Activated B cell treated with CpG ODN at 0.5 μM for 24 hours (primary cell): ENCODE measurements at places on chromosomes 2 and 18.

DNA sequence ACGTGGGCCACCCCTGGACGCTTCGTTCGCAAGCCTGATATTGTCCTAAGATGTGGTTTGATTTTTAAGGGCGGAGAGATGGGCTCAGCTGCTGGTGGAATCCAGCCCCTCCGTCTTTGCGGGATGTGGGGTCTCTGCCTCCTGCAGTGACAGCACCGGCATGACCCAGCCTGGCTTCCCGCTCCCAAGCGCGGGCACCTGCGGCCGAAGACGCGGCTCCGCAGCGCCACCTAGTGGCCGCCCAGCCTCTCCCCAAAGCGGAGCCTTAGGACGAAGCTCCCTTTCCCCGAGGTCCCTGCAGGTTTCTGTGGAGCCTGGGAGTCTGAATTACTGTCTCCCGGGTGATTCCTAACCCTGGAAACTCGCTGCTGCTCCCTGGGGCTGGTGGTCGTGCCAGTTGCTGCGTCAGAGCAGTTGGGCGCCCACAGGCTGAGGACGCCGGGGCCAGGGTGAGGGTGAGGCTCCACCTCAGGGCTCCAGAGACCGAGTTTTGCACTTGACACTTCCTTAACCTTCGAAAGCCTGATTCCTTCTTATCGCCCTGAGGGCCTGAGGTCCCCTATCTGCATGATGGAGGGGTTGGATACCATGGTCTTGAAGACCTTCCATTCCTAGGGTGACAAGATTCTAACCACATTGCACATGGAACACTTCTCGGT lies 137.5 kb downstream of the TPO start:
- DNase-seq = peak; percentile 57

DNA sequence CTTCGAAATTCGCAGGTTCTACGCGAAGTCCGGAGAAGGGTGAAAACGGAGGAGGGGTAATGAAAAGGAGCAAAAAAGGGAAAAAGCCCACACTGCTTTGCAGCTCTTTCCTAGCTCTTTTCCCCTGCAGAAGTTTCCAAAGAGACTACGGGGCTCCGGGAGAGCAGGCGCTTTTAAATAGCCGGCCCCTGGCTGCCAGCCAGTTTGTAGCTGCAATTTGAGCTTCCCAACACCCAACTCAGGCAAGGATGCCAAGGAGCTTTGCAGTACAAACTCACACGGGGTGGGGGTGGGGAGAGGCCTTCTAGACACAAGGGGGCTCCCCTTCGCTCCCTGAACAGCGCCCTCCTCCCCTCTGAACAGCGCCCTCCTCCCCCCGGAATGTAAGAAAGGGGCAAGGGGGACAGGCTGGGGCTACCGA lies at the start of gene IGFBP5:
IGFBP5 (minus strand) TSS at position 149 of the 421 bp plus-strand sequence. CDS start 774 bp downstream, outside the sequence.
- DNase-seq = no peak

DNA sequence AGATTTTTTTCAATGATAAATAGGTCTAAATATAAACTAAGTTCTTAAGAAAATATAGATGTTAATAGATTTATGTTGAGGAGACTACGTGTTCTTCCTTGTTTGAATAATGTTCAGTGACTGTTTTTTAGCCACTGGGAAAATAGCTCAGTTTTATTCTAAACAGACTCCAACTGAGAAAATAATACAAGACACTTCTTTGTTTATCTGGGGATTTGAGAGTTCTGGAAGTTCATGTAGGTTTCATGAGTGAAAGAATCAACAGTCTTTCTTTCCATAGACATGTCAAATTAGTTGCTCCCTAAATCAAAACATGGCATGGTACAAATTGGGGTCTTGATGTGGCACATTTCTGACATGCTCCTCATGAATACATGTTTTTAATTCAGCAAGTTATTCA lies 177.7 kb downstream of the MREG start:
- no peak for DNase-seq

GRCh38 chr2:128323555-128323931 lies 4.9 kb upstream of the HS6ST1 start:
- DNase-seq = no peak

GRCh38 chr2:172342078-172342477 lies 85.3 kb upstream of the ITGA6 start:
- DNase-seq = no peak

DNA sequence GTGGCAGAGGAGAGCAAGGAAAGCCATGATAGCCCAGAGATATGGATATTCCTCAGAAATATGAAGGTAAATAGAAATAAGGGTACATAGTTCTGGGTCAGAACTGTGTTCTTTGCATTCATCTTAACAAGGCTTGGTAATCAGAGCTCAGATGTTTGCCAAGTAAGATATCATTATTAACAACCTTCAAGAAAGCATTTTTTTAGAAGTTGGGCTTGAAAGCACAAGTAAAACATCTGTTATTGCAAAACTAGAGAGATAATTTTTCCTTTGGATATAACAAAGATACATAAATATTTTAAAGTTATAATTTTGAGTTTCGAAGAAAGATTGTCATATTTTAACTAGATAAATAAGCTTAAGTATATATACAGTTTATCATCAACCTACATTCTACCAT lies 171.4 kb downstream of the ZNF804A start:
- DNase-seq = no peak

- DNase-seq = no peak
These were observed 14.0 kb upstream of the COL6A3 start for GRCh38 chr2:237427769-237428506.

- no peak for DNase-seq
These were observed 20.9 kb downstream of the CELF4 start for GRCh38 chr18:37544713-37545112.

DNA sequence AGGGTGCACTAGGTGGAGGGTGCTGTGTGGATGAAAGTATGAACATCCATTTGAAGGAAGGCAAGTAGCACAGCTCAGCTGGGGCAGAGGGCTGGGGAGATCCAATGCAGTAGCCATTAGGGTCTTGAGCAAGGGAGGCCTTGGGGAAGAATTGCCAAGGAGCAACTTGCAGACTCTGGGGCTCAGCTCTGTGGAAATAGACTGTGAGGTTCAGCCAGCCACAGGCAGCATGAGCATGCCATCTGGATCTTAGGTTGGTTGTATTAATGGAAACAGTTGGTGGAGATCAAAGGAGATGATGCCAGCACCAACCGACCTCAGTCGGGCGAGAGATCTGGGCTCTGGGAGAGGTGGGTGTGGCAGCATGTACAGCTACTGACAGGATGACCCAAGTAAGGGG lies 5.6 kb downstream of the ZAP70 start:
- no peak for DNase-seq

- DNase-seq = no peak
These were observed 72.5 kb upstream of the SERPINE2 start for GRCh38 chr2:224111576-224111975.

GRCh38 chr2:94958245-94958644 lies 67.3 kb upstream of the MAL start:
- DNase-seq = no peak

- DNase-seq = no peak
These were observed 366.6 kb upstream of the MC4R start for GRCh38 chr18:60739212-60739611.

DNA sequence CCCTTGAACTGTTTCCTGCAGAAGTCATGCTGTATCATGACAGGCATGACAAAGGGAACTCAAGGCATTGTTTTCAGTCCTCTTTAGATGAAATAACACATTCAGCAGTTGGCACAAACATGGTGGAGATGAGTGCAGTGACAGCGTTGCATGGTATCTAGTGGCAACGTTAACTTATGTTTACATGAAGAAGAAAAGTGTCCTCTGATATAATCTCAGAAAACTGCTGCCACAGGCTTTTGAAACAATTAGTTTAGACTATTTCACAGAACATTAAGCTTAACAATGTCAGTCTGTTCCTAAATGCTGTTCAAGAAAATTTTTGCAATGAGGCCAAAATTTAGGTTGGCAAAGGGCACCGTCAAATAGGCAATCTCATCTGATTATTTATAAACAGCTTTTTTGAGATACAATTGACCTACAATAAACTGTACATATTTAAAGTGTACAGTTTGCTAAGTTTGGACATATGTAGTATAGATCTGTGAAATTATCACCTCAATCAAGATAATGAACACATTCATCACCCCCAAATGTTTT lies 64.7 kb downstream of the LYPD6B start:
- DNase-seq = no peak

GRCh38 chr2:239814861-239815601 lies 210.1 kb downstream of the NDUFA10 start:
- no peak for DNase-seq

DNA sequence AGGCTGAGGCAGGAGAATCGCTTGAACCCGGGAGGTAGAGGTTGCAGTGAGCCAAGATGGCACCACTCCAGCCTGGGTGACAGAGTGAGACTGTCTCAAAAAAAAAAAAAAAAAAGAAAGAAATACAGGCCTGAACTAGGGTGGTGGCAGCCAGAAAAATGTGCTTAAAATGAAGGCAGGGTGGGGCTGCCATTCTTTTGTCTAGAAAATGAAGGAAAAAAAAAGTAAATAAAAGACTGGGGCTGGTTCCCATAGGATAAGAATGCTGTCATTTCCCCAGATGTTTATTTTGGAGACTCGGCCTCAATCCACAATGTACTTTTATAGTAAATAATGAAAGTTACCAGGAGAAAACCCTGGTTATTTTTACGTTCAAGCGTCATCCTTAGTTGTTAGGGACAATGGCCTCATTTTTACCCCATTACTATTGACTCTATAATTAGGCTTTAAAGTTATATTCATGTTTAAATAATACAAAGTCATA lies 58.9 kb downstream of the ATP8B1 start:
- DNase-seq = no peak

GRCh38 chr2:134852518-134852917 lies 14.1 kb downstream of the ACMSD start:
- no peak for DNase-seq

DNA sequence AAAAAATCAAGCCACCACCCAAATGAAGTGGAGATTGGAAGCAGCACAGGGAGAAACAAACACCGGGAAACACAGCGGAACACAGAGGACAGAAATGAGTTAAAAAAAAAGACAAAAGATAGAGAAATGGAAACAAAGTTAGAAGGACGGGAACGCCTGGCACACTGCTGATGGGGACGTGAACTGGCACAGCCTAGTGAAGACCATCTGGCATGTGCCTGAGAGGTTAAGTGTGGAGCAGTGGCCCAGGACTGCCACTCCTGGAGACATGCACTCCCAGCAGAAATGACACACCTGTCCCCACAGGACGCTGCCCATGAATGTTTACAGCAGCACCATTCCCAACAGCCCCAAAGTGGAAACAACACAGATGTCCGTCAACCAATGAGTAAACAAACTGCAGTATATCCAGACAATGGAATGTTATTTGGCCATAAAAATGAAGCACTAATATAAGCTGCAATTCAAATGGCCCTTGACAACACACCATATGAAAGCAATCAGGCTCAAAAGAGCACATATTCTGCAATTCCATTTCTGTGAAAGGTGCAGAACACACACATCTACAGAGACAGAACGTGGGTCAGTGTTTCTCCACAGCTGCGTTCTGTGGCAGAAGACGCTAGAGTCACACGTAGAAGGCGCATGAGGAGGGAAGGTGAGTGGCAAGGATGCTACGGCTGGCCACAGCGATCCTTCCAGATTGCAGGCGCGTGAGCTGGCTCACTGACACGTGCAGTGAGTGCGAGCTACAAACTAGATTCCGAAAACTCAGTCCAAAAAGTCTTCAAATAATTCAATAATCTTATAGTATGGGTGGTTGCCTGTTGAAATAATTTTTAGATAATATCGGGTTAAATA lies 24.6 kb downstream of the THAP4 start:
- no peak for DNase-seq

GRCh38 chr2:23122681-23123215 lies 262.2 kb upstream of the KLHL29 start:
- DNase-seq = no peak
